ENCODE measurements at places on chromosomes 1 and 21.

DNA sequence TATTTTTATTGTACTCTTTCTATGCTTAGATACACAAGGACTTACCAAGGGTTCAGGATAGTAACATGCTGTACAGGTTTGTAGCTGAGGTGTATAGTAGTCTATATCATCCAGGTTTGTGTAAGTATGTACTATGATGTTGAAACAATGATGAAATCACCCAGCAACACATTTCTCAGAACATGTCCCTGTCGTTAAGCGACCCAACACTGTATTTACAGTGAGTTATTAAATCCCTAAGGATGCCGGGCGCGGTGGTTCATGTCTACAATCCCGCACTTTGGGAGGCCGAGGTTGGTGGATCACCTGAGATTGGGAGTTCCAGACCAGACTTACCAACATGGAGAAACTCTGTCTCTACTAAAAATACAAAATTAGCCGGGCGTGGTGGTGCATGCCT lies 21.6 kb upstream of the RCOR3 start:
- no peak for DNase-seq

DNA sequence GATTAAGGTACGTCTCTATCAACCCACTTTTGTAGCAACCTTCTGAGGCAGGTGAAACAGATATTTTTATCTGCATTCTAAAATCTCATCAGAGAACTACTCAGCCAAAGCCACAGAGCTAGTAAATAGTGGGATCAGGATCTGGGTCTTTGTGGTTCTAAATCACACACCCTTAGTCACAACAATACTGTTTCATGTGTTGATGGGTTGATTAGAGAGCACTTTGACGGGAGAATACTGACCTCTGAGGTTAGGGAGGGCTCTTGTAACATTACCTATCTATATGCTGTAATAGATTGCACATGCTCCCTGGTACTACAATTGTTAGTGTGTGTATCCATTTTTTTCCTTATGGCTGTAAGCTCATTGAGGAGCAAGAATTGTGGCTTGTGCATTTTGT lies 45.5 kb upstream of the CCDC190 start:
- no peak for DNase-seq

GRCh38 chr1:94619731-94620130 lies 78.2 kb upstream of the F3 start:
- no peak for DNase-seq

GRCh38 chr1:30286241-30286987 lies 437.0 kb downstream of the MATN1 start:
- no peak for DNase-seq

DNA sequence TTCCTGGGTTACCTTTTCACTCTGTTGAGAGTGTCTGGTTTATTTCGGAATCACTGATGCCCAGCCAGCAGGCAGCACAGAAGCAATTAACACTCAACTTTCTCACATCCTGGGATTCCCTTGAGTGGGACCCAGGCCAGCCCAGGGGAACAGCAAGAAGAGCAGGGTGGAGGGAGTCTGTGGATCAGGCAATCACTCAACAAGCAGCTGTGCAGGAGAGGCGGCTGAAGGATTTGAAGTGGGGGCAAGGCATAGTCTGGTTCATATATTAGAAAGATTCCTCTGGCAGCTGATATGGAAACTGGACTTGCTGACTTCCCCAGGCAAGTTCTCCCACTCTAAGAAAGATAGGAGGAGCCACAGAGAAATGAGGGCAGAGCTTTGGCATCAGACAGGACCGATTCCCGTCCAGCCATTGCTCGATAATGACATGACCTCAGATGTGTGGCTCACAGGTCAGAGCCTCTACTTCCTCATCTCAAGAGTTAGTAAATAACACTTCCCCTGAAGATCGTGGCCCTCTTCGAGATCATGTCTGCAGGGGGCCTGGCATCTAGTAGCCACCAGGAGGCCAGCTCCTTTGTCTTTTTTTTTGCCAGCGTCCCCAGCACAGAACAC lies 12.4 kb downstream of the EPHA8 start:
- DNase-seq, result no peak

GRCh38 chr1:6268415-6268814 lies 7.5 kb upstream of the GPR153 start:
- DNase-seq, result no peak

- no peak for DNase-seq
Measured at GRCh38 chr1:213054142-213054541, 3.1 kb downstream of the RPS6KC1 start.

- DNase-seq, result no peak
Measured at GRCh38 chr21:34343347-34343746, 20.5 kb upstream of the KCNE2 start.

DNA sequence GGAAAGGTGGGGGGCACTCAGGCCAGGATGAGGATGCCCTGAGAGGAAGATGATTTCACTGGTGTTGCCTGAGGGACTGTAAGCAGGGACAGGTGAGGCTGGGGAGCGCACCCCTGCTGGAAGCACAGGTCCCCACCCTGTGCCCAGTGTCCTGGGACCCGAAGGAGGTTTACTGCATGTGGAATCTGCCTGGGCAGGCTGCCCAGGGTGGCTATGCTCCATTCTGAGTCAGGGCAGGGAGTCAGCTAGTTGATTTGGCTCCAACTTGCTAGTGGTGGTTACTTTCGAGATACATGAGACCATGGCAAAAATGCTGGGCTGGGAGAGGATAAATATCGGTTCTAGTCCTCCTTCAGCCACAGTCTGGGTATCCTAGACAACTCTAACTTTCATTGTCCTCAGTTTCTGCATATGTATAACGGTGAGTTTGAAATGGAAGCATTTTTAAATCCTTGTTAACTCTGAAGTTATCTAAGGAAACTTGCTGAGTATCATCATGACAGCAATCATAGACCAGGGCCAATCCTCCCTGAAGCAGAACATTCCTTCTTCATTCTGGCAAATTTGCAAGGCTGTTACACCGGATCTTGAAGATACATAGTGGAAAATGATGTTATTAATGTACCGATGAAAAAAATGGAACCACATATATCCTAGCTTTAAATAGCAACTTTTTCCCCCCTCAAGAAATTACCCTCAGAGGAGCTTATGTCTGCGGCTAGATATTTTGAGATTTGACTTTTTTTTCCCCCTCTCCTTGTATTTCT lies 7.7 kb downstream of the TLR5 start:
- DNase-seq, result no peak

DNA sequence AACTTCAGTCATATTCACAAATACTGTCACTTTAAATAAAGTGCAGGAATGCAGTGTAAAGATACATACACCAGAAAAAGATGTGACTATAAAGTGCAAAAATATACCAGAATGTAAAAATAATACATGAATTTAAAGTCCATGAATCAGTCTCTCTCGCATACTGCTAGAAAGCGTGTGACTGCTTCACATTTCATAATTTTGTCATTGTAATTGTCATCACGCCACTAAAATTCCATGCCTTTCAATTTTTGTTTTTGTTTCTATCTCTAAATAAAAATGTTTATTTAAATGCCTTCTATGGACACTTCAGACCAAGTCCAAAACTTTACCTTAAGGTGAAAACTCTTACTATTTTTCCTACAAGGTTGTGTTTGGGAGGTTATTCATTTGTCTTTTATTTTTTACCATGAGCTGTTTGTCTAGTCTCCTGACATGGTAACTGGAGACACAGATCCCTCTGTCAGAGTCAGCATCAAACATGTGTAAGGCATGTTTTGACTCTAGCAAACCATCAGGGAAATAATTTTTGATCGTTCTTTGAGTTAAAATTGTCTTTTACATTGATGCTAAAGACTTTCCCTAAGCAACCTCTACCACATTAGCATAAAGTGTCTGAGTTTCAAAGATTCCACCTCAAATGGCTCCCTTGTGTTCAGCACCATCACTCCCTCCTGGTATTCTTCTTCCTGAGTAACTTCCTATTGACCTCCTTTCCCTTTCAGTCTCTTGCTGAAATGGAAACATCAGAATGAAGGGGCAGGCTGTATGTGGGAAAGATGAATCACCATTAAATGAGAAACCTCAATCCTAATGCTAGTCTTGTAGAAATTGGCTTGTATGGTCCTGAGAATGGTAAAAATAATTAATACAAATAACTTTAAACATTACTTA lies 14.0 kb upstream of the AIM2 start:
- DNase-seq, result peak; percentile 52

GRCh38 chr1:12448746-12449177 lies 169.2 kb downstream of the DHRS3 start:
- DNase-seq, result no peak

- DNase-seq, result no peak
Measured at GRCh38 chr1:82048596-82048995, 247.9 kb downstream of the ADGRL2 start.

DNA sequence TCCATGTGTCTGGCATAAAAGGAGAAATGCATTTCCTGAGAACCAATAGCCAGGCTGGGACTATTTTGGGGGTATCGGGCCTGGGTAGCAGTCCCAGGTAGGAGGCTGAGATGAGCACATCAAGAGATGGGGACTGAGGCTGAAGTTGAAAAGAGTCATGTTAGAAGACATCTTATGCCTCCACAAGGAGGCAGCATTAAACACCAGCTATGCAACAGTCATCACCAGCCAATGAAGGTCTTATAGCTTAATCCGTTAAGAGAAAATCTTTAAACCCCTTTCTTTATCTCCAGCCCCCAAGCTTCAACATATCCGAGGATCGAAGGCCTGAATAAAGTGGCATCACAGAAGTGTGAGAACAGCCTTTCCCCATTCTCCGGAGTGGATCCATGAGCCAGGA lies 640.7 kb upstream of the PTBP2 start:
- no peak for DNase-seq

GRCh38 chr1:24216276-24217074 lies 29.4 kb upstream of the IFNLR1 start:
- DNase-seq, result no peak

DNA sequence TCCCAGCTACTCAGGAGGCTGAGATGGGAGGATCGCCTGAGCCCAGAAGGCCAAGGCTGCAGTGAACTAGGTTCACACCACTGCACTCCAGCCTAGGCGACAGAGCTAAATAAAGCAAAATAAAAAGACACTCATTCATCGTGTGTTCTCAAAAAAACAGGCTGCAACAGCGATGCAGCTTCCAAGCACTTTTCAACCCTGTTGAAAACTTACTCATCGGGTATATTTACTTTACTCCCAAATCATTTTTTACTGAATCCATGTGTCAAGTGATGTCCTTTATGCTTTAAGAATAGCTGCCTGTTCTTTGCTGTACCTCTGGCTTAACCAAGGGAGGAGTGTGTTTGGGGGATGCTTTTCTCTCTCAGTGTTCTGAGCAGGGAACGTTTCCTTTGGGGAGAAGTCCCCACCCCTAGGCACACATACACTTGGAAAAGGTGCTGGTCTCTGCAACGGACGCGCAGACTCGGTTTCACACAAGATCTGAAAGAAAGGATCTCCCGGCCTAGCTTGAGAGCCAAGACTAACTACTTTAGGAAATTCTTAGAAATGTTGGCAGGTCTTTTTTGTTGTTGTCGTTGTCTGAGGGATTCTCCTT lies 1.4 kb downstream of the MAP1LC3C start:
- no peak for DNase-seq

DNA sequence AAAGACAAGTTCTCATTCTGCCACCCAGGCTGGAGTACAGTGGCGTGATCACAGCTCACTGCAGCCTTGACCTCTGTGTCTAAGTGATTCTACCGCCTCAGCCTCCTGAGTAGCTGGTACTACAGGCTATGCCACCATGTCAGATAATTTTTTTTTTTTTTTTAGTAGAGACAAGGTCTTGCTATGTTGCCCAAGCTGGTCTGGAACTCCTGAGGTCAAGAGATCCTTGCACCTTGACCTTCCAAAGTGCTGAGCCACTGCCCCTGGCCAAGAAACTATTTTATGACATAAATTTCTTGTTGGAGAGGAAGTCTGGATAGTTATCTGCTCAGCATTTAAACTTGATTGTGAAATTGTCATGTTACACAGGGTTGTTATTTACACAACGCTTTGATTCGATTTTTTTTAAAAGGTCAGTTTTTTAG lies 2.1 kb downstream of the SCCPDH start:
- no peak for DNase-seq
